MG63 (cell line): ENCODE measurements at places on chromosomes 6 and 20.
A peak's percentile ranks its signal among the peaks of the same experiment; 100 is the strongest.

DNA sequence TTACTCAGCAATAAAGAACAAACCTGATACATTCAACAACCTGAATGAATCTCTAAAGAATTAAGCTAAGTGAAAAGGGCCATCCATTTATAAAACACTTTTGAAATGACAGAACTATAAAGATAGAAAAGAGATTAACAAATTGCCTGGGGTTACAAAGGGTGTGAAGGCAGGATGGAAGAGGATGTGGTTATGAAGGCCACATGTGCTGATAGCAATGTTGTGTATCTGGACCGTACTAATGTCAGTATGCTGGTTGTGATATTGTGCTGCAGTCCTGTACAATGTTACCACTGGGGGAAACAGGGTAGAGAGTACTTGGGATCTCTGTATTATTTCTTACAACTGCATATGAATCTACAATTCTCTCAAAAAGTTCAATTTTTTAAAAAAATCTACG is 36.4 kb downstream of the ELOVL5 start:
- no peak for DNase-seq

DNA sequence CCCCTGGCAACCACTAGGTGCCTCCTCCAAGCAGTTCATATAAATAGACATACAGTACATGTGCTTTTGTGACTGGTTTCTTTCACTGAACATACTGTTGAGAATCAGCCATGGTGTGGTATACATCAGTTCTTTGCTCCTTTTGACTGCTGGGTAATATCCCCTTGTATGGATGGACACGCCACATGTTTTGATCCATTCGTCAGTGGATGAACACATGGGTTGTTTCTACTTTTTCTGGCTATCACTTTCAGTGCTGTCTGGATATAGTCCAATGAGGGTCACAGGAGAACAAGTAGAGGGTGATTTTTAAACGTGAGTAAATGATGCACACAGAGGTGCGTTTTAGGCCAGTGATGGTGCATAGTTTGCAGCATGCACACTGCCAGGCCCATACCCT is 183.9 kb downstream of the FOXA2 start:
- DNase-seq: no peak

DNA sequence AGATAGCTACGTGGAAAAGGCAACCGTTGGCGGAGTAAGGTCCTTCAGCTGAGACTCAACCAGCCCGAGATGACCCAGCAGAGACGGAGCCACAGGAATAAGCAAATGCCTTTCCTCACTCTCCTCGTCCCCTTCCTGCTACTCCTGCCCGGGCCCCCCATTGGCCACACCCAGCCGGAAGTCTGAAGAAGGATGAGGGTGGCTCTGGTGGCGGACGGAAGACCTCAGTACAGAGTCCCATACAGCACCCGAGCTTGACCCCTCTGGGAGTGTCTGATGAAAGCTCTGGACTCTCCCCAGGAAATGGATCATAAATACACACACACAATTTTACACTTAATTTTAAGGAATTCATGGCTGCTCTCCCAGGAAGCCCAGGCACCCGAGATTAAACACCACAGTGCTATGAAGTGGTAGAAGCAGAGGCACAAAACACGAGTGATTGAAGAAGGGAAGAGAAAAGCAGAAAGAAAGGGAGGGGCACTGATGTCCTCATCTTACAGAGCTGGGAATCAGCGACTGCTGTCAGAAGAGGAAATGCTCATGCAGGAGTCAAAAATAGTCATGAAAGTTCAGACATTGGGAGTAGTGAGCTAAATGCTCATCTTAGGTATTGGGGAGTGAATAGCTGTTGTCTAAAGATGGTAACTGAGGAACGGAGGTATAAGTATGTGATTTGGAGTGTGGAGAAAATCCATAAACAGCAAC is 125.6 kb downstream of the BANF2 start:
- DNase-seq: no peak

GRCh38 chr6:158050107-158050735 is 68.6 kb downstream of the SYNJ2 start:
- DNase-seq: no peak

DNA sequence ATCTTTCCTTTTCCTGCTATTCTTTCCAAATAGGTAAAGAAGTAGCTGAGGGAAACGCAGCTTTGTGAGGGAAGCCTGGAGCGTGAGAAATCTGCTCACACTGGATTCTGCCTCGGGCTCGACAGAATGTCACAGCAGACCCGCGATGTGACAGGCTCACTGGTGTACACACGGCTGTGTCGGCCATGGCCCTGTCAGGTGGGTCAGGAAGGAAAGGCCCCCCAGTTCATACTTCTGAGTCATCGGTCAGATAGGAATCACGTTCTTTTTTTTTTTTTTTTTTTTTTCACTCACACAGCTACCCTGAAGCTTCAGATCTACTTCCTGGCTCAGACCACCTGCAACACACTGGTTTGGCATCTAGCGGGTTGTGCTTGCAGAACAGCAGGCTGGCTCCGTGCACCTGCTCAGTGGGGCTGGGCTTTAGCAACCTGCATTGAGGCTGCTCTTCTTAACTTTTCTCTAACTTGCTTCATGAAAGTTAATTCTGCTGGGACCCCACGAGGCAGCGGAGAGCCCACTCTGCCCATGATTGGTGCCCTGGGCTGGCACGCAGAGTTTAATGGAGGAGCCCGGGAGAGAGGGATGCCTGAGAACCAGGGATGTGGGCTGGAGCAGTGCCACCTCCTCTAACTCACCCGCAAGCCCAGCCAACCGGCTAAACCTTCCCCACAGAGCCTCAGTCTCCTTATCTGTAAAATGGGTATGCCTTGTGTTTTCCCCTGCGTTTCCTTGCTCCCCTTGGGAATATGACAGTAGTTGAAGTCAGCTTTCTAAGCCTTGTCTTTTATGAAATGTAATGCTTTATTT is 61.5 kb upstream of the FNDC1 start:
- no peak for DNase-seq

GRCh38 chr6:153537422-153537821 is 406.3 kb upstream of the RGS17 start:
- DNase-seq: no peak

DNA sequence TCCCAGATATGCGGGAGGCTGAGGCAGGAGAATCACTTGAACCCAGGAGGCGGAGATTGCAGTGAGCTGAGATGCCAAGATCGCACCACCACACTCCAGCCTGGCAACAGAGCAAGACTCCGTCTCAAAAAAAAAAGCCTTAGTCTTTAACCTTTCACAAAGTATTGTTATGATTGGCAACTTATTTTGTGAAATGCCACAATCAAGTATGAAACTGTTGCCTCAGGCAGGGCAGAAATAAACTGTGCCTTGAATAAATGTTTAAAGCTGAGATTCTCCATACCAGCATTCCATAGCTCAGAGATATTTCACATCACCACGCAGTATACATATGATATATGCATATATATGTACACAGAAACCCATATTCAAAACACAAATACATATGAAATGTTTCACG is 120.1 kb upstream of the CCDC28A start:
- DNase-seq: peak; percentile 20
